Transverse colon (tissue), 4 donors: ENCODE measurements at places on chromosomes 5 and 9. TPM values are rescaled to one million over a fixed set of nuclear protein-coding genes. Genes with fewer than 3 reads are reported as not detected.

DNA sequence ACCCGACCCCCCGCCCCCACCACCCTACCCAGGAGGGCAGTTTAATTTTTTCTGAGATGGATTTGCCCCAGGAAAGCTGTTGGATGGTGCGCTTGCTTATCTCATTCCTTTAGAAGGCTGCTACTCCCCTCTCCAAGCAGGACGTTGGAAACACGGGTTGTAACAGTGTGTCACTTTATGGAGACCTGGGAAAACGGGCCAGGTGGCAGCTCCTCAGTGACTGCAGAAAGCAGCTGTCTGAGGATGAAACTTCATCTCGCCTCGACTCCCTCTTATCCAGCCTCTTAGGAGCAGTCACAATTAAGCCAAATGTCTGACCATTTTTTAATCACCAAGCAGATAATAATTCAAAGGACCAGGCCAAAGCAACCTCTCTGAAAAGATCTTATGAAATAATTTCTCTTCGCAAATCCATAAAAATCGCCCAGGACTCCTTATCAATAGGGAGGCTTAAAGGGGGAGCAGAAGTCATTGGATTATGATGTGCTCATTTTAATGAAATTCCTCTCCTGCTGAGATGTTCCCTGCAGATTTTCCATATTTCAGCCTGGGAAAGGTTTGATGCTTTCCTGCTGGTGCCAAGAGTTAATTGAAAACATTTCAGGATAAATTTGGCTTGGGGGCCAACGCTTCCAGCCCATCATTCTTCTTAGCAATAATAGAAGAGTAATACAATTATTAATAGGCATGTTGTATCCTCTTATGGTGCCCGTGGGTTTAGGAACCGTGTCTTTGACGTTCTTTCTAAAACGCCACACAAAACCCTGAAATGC is 26.0 kb downstream of the GAS1 start:
- DNase-seq: no peak

GRCh38 chr9:130665431-130666392 is 1.3 kb downstream of the PRDM12 start:
- DNase-seq: no peak

DNA sequence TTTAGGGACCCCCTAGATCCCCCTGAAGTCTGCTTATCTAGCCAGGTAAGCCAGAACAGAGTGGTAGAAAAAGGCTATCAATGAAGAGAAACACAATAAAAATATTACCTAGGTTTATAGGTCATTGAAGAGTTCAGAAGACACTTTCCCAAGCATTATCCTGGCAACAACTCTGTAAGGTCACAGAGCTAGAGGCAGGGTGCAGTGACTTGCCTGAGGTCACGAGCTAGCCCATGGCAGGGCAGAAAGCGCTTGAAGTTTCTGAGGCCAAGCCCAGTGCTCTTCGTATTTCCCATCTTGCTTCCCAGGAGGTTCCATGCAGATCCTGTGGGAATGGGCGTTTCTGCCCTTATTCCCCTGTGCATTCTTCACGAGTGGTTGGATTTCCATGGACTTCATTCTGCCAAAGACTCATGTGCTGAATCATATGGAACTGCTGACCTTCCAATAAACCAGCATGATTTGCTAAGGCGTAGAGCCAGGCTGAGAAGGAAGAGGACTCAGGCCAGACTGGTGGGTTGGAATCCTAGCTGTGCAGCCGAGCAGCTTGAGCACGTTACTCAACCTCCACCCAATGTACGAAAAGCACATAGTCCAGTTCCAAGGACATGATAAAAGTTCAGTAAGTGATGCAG is 22.1 kb downstream of the TRMO start:
- no peak for DNase-seq

The SARDH gene
- 1.1 TPM for total RNA-seq

The TMEM232 gene
- total RNA-seq: 13.1 TPM

The MELK gene
- total RNA-seq: 0.75 TPM

The STKLD1 gene
- 0.68 TPM for total RNA-seq

The CATSPER3 gene
- total RNA-seq: not detected

The HOMER1 gene
- 73.2 TPM for total RNA-seq

The EQTN gene
- not detected for total RNA-seq
